SW480 (cell line): ENCODE measurements at places on chromosomes 3 and 15.

GRCh38 chr15:60477916-60478565 lies 901 bp downstream of the ICE2 start:
- DNase-seq, result peak; percentile 48

- DNase-seq, result no peak
These were observed 151.4 kb downstream of the CHDH start for GRCh38 chr3:53694666-53695323.

DNA sequence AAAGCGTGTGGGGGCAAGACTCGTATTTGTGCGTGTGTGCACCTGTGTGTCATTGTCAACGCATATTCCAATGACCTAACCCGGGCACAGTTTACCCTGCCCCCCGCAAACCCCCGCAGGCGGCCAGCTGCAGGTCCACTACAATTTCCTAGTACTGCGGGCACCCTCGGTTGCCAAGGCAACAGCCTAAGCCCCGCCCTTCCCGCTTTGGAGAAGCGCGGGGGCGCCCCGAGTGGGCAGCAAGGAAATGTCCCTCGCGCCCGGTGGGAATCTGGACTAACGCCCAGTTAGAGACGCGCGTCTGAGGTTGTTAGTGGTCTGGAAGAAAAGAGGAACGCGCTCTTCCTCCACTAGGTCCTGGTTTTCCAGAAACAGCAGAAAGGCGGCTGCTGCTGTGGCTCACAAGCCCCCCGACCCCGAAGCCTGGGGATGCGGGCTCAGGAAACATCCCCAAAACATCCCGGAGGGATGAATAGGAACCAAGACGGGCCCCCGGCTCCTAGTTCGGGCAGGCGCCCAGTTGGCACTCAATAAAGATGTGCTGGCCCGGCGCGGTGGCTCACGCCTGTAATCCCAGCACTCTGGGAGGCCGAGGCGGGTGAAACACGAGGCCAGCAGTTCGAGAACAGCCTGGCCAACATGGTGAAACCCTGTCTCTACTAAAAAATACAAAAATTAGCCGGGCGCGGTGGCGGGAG lies 1.1 kb downstream of the ABHD14A start:
- peak; percentile 43 for DNase-seq

- no peak for DNase-seq
These were observed 53.4 kb downstream of the NUDT16 start for GRCh38 chr3:131435000-131435399.

DNA sequence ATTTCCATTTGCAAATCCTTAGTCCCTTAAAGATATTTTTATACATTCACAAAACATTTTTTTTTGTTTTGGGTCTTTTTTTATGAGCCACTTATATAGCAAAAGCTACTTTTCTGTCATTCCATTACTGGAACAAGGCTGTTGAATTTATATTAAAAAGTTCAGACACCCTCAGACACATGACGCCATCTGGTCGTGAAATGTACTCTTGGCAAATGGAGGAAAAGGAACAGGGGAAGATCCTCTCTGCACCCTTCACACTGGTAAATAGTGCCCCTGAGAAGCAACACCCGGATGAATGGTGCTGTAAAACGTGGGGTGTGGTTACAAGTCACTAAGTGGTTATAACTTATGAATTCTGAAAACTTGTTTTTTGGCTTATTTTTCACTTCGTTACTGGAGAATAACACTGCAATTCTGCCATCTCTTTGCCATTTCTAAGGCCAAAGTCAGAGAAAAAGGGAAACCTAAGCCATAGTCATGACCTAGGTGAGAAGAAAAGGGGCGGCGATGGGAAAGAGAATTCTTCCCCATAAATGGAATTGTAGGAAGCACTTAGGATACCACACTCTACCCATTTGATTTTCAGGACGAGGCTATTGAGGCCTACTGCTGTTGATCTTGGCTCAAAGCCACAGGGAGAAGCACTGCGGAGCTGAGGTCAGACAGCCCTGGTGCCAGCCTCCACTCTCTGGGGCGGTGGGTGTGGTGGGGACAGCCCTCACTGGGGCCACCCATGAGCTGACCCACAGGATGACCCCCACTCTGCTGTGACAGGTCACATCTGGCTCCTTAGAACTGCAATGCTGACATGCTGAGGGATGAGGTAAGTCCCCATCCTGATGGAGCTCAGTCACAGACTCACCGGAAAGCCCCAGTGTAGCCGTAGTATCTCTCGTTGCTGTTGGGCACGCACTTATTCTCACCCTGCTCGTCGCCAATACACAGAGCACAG lies 21.9 kb downstream of the LTF start:
- DNase-seq, result no peak

DNA sequence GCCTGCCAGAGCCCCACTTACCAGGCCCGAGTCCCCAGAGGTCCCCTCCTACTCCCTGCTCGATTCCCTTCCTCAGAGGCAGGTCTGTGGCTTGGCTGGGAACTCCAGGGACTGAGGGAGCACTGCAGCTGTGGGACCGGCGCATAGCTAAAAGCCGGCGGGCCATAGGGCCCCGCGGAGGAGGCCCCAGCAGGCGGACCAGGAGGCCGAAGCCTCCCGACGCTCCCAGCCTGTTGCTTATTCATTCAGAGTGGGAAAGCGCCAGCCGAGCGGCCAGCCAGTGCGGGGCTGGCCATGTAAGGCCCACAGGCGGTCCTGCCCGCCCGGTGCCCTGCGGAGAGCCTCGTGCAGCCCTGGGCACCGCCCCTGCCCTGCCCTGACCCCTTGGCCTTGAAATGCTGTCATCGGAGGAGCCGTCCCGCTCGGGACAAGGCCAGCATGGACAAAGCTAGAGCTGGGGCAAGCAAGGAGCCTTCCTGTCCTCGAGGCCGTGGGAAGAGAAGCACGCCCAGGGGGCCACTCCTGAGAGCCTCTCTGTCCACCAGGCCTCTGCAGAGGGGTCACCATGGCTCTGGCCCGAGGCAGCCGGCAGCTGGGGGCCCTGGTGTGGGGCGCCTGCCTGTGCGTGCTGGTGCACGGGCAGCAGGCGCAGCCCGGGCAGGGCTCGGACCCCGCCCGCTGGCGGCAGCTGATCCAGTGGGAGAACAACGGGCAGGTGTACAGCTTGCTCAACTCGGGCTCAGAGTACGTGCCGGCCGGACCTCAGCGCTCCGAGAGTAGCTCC lies at the start of gene LOXL1:
LOXL1 (plus strand) TSS at position 244 of the 784 bp plus-strand sequence; CDS start at position 566, 322 bp downstream.
- peak; percentile 84 for DNase-seq

- DNase-seq, result no peak
These were observed 71.4 kb downstream of the EXOG start for GRCh38 chr3:38567498-38567897.

DNA sequence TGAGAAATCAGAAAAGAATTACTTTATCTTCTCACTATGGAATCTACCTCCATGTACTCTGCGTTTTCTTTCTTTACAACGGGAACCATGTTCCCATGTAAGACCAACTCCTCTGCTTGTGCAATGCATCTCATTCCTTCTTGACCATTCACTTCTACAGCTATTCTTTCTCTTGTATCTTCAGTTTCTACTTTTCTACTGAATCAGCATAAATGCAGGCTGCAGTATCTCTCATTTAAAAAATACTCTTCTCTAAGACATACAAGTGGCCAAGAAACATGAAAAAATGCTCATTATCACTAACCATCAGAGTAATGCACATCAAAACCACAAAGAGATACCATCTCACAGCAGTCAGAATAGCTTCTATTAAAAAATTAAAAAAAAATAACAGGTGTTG lies 74.1 kb upstream of the NANOGP8 start:
- no peak for DNase-seq

- DNase-seq, result peak; percentile 29
These were observed 466 bp downstream of the NFKBIZ start for GRCh38 chr3:101849714-101850245.

- no peak for DNase-seq
These were observed 16.3 kb upstream of the VPS8 start for GRCh38 chr3:184795522-184796190.
